Activated naive CD8-positive, alpha-beta T cell treated with anti-CD3 and anti-CD28 coated beads, Interleukin-2, amount 10 ng/mL, durations not matched to agents 7 days and 5 days (primary cell): ENCODE measurements at places on chromosomes 5 and 9. TPM values are rescaled to one million over a fixed set of nuclear protein-coding genes. Genes with fewer than 3 reads are reported as not detected.

Gene SEMA4D
- 391 TPM for total RNA-seq

GRCh38 chr5:120405286-120405864 is 58.7 kb upstream of the PRR16 start:
- H3K36me3 ChIP-seq: no peaks in the 10 kb centered on the region
- no peak for DNase-seq
- H3K4me1 ChIP-seq: no peaks in the 10 kb centered on the region
- no peaks in the 10 kb centered on the region for H3K27me3 ChIP-seq

DNA sequence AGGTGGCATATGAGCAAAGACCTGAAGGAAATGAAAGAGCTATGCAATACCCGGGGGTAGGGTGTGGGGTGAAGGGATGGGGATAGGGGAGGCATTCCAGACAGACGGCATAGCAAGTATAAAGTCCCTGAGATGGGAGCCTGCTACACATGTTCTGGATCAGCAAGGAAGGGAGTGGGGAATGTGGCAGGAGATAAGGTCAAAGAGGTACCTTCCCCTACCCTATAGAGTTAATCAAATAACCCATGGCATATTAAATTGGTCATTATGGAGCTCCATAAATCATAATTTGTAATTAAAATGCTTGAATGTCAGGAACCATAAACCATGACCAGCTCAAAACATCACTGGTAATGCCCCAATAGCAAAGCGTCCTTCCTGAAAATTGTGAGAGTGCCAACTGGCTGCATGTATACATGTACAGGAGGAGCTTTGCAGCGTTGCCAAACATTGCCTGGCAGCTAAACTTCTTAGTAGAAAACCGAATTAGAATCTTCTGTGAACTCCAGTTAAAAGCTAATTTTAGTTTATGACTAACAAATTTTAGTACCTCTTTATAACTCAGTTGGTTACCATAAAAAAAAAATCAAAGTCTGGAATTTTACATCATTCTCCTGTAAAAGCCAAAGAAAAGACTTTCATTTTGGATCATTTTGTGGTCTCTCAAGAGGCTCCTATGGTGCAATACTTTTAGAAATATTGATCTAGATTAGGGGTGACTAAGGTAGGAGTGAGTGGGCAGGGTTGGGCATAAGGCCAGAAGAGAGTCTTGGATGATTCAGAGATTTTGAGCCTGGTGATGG is 4.7 kb downstream of the DNAI1 start:
- peaks cover 24% of the 10 kb centered on the region for H3K27me3 ChIP-seq
- H3K4me1 ChIP-seq: peaks cover 13% of the 10 kb centered on the region
- DNase-seq: no peak
- H3K36me3 ChIP-seq: no peaks in the 10 kb centered on the region
- no peak overlapping the region for H3K27ac ChIP-seq

DNA sequence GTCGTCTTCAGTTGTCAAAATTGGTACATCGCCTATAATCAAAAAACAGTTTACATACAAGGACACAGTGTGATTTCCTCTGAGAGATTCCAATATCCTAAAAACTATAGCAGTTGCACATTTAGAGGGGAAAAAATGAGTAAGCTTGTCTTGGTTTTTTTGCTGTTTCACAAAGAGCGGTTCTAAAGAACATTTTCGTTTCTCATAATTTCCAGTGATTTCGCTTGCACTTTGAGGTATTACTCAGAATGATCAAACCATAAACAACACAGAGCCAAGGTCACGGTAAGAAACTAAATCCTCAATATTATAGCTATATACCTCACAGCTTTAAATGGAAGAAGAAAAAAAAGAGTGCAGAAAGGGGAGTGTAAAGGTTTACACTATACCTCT is 861 bp downstream of the MTX3 start:
- H3K4me1 ChIP-seq: peaks cover 19% of the 10 kb centered on the region
- H3K27me3 ChIP-seq: no peaks in the 10 kb centered on the region
- H3K36me3 ChIP-seq: peaks cover 29% of the 10 kb centered on the region
- H3K27ac ChIP-seq: peak overlapping the region; percentile 95
- no peak for DNase-seq

- H3K27ac ChIP-seq: no peak overlapping the region
- no peaks in the 10 kb centered on the region for H3K36me3 ChIP-seq
- H3K27me3 ChIP-seq: peaks cover 18% of the 10 kb centered on the region
- no peak overlapping the region for H3K4me3 ChIP-seq
- no peak for DNase-seq
- H3K4me1 ChIP-seq: peaks cover 3% of the 10 kb centered on the region
Observed at GRCh38 chr5:138102454-138103318, 18.9 kb downstream of the WNT8A start.

GRCh38 chr9:5453004-5453403 is 2.7 kb downstream of the CD274 start:
- peak overlapping the region; percentile 39 for H3K27ac ChIP-seq
- peaks cover 19% of the 10 kb centered on the region for H3K36me3 ChIP-seq

GRCh38 chr5:60161340-60161934 is 267.9 kb upstream of the PDE4D start:
- no peaks in the 10 kb centered on the region for H3K4me1 ChIP-seq
- DNase-seq: no peak
- H3K36me3 ChIP-seq: no peaks in the 10 kb centered on the region
- no peak overlapping the region for H3K4me3 ChIP-seq
- no peaks in the 10 kb centered on the region for H3K27me3 ChIP-seq
- H3K27ac ChIP-seq: no peak overlapping the region

GRCh38 chr9:137865581-137866145 is 11.9 kb upstream of the CACNA1B start:
- H3K27ac ChIP-seq: no peak overlapping the region
- H3K4me3 ChIP-seq: no peak overlapping the region
- H3K4me1 ChIP-seq: no peaks in the 10 kb centered on the region
- peaks cover 3% of the 10 kb centered on the region for H3K27me3 ChIP-seq
- no peak for DNase-seq
